Osteoblast (primary cell): ENCODE measurements at places on chromosomes 1 and 21. TPM values are rescaled to one million over a fixed set of nuclear protein-coding genes. Genes with fewer than 3 reads are reported as not detected.

DNA sequence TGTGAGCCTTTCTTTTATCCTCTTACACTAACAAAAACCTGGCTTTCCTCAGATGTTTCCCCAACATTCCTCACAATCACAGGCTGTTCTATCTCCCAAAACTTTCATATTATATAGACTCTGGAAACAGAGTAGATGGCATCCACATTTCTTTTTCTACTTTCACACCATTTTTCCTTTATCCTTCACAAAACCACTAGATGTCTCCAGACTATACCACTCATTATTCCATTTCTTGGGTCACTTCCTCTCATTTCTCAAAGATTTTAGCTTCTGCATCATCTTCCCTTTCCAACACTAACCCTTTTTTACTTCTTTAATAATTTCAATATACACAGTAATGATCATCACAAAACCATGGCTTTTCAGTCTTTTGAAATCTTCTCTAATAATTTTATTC lies 286.0 kb upstream of the DEPDC1 start:
- DNase-seq, result peak; percentile 47

DNA sequence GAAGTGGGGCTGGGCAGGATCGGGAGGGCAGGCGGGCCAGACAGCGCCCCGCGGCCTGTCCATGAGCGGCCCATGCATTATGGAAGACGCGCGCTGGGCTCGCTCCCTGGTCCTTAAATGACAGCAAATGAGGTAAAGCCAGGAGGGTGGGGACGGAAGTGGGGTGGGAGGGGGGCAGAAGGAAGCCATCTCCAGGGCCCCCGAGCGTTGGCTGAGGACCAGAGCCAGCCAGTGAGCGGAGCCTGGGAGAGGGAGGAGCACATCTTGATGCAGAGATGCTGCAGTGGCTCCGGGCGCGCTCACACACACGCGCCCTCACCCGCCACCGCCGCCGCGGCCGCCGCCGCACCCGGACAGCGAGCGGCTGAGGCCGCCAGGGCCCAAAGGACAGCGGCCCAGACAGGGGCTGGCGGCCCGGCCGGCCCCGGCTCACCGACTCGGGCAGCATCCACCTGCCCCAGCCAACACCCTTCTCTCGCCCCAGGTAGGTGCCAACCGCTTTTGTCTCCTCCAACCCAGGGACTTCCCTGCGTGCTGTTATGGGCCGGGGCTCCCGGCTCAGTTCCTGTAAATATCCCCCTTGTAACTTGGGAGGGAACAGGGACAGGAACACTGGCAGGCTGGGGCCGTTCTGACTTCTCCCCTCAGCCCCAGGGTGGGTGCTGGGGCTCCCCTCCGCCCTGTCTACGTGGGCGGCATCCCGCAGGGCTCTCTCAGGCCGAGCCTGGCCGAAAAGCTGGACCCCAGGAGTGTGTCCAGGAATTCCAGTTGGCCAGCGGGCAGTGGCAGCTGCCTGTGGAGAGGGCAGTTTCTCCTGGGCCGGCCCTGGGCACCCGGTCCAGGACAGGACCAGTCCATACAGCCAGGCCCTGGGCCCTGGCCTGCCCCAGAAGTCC lies at the start of gene CNTN2:
TSS of gene CNTN2 (plus strand) at position 302 of the 896 bp plus-strand sequence. CDS start 9,974 bp downstream, outside the sequence.
- DNase-seq, result no peak

GRCh38 chr1:87867626-87868025 lies 538.9 kb downstream of the LMO4 start:
- DNase-seq, result no peak

GRCh38 chr1:90723590-90724108 lies 6.5 kb upstream of the BARHL2 start:
- peak; percentile 81 for DNase-seq

- no peak for DNase-seq
Measured at GRCh38 chr21:36854391-36854790, 112.1 kb downstream of the HLCS start.

The SLAMF9 gene
- total RNA-seq, result not detected in 2 replicates
